ENCODE measurements at places on chromosomes 5 and 9.

DNA sequence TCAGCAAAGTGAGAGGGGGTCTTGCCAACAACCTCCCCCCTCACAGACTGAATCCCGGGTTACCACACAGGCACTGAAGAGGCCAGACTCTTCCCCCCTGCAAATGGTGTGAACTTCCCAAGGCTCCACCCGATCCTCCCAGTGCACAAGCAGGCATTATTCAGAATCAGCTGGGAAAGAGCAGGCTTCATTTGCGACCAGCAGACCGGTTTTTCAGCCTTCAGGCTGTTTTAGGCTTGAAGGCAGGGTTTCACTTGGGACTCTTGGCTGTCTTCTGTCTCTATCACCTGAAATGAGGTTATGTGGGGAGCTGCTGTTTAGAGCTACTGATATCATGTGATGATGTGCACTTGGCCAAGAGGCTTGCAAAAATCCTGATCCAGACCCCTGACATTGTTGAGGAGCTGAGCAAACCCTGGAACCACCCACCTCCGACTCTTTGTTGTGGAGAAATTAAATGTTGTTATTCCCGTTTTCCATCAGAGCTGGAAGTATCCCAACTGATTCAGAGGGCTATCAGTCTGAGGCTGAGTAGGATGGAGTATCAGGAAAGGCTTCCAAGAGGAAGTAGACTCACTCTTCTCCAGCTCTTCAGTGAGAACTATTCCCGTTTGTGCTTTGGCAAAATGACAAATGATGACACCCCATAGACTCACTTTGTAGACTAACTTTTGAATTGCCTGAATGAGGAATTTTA, 63.3 kb upstream of the ZFR start:
- no peak for DNase-seq

GRCh38 chr5:14025569-14026286, 81.2 kb upstream of the DNAH5 start:
- no peak for DNase-seq

DNA sequence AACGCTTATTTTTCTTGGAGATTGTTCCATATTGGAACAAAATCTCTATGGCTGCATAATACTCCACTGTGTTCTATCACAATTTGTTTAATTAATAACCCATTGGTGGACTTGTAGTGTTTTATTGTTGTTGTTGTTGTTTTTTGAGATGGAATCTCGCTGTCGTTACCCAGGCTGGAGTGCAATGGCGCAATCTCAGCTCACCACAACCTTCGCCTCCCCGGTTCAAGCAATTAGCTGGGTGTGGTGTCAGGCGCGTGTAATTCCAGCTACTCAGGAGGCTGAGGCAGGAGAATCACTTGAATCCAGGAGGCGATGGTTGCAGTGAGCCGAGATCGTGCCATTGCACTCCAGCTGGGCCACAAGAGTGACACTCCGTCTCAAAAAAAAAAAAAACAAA, 38.7 kb downstream of the SPRY4 start:
- DNase-seq = no peak

GRCh38 chr5:178350361-178351220, 118.0 kb upstream of the PHYKPL start:
- DNase-seq = no peak

Measured in endothelial cell (in vitro differentiated cells).